Activated CD4-positive, alpha-beta T cell treated with anti-CD3 and anti-CD28 coated beads, Interleukin-2, amount 50 U/mL, for 1 hour (primary cell): ENCODE measurements at places on chromosomes 12 and 14.

GRCh38 chr12:94144781-94145180 is 3.6 kb upstream of the PLXNC1 start:
- no peak for DNase-seq

- DNase-seq = no peak
These were observed 35.3 kb downstream of the PROX2 start for GRCh38 chr14:74840603-74841030.

- no peak for DNase-seq
These were observed 84.5 kb downstream of the GPR65 start for GRCh38 chr14:88089445-88089844.

DNA sequence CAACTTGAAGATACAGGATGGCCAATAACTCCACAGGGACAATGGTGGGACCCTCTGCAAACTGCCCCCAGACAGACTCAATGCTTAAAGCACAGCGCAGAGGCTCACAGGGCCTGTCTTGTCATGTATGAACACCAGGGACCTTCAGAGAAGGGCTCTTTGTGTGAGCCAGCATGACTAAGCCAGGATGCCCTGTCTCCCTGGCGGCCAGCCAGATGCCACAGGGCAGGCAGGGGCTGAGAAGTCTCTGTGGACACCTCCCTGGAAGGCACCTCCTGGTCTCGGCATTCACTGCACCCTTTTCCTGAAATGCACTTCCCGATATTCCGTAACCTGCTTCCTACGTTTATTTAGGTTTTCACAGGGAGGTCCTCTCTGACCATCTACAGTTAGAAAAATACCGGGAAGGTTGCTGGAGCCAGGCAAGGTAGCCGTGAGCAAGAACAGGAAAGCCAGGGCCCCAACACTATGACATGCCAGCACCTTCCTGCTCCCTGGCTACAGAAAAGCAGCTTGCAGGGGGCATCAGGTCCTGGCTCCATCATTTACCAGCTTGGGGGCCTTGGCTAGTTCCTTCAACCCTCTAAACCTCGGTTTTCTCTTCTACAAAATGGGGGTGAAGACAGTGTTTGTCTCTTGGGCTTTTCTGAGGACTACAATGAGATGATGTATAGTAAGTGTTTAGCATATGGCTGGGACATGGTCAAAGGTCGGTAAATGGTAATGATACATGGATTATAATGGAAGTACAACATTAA is 65.0 kb downstream of the PITPNM2 start:
- no peak for DNase-seq
